ENCODE measurements at places on chromosomes 4 and X.

GRCh38 chr4:1371176-1372165 lies 24.5 kb downstream of the UVSSA start:
- no peak for DNase-seq

GRCh38 chr4:70110917-70111316 lies 43.1 kb upstream of the PRR27 start:
- no peak for DNase-seq

- no peak for DNase-seq
Observed at GRCh38 chr4:94307231-94307871, 35.3 kb downstream of the HPGDS start.

DNA sequence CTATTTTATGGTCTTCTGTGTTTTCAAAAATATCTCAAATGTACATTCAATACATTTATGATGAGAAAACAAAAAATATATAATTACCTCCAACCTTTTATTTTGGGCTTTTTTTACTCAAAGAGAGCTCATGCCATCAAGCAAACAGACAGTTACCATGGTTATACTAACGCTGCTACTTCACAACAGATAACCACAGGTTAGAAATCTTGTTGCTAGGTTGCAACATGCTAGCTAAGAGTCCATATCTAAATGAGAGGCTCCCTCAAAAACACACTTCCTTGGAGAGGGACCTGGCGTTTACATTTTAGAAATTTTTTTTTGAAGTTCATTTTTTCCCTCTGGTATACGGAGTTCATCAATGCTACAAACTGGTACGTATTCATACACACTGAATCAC lies 44.3 kb downstream of the TBC1D9 start:
- no peak for DNase-seq

DNA sequence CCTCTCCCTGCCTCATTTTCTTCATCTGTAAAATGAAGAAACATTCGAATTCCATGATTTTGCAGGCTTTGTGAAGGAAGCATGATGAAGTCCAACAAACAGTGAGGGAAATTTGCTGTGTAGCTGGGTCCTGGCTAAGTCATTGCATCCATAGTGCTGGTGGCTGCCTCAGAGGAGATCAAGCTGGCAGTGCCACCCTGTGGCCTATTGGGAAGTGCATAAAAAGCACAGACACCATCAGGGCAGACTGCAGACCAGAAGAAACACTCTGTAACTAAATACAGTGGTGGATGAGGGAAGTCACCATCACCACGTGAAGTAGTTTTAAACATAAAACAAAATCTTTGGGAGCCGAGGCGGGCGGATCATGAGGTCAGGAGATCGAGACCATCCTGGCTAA lies 40.7 kb upstream of the DDX3X start:
- no peak for DNase-seq

DNA sequence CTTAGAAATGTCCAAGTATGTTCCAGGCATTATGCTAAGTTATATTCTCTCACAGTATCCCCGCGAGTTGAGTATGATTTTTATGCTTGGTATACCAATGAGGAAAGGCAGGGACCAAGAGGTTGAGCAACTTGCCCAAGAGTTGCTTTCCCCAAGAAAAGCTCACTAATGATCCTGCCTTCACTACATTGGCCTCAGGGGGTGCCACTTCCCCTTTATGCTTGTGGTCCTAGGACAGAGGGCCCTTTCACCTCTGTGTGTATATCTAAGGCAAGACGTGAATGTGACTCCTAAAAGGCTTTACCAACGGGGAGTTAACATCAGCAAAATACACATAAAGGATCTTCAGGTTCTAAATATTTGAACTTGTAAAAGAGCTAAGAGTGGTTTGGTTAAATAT lies 164.4 kb upstream of the CPEB2 start:
- DNase-seq: no peak

GRCh38 chrX:10482708-10483107 lies 137.7 kb downstream of the MID1 start:
- DNase-seq: no peak

DNA sequence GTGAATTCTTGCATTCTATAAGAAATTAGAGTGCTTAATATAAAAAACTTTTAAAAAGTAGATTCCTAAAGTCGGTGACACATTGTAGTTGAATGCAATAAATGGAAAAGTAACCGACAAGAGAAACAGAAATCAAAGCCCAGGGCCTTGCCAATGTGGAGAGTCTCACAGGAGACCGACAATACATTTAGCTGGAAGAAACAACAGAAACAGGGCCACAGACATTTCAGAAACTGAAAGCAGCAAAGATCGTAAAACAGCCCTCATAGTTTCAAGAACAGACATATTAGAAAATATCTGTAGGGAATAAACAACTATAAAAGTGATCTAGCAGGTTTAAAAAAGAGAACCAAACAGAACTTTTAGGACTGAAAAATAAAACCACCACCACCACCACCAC lies 49.5 kb downstream of the STAP1 start:
- DNase-seq: no peak

- no peak for DNase-seq
Observed at GRCh38 chr4:27000820-27001219, 140.2 kb downstream of the STIM2 start.

GRCh38 chr4:118557298-118557851 lies 127.8 kb upstream of the METTL14 start:
- no peak for DNase-seq

GRCh38 chr4:73952352-73952751 lies 29.5 kb downstream of the PF4 start:
- no peak for DNase-seq

DNA sequence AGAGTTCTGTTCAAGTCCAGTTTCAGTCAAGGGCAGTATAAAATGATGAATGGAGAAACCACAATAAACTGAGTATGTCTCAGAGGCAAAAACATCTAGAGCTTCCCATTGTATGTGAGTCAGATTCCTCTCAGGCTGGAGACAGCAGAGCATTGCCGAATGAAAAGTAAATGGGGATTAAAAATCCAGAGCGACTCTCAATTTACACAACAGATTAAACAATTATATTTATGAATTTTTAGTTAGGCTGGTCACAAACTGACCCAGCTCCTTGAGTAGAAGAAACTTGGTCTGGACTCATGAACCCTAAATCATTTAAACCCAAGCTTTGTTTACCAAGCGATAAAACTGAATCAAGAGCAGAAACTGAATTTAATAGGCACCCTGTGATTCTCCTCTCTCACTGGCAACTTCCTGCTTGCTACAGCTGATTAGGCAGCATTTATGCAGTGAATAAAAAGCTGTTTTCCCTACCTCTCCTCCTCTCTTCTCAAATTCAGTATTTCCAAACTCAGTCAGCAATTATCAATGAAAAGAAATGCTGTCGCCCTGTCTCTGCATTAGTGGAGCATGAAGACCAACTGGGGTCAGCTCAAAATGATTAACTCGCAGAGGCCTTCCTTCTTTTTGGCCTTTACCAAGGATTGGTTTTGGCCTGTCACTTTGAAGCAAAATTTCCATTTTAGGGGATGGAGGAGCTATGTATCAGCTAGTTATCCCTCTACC lies 568.0 kb downstream of the PDHA2 start:
- no peak for DNase-seq

GRCh38 chr4:125187226-125188176 lies 127.3 kb upstream of the FAT4 start:
- DNase-seq: no peak

- DNase-seq: no peak
Observed at GRCh38 chr4:92307866-92308265, 4.1 kb downstream of the GRID2 start.

- DNase-seq: no peak
Observed at GRCh38 chrX:110032534-110033147, 29.7 kb downstream of the TMEM164 start.

- no peak for DNase-seq
Observed at GRCh38 chrX:21870494-21870893, 14.7 kb downstream of the YY2 start.

DNA sequence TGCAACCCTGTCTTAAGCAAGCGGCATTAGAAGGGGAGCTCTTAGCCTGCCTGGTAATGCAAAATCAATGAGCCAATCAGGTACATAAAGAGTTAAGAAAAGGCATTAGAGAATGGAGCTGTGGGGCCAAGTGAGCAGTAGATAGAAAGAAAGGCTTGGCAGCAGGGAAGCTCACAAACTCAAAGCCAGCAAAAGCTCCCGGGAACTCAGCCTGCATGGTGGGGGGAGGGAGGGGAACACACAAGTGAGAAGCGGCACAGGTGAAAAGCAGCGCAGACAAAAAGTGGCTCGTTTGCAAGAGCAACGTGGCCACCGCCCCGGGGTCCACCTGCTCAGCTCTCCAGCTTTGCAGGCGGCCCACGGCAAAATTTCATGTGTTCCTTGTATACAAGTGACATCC lies 818.5 kb downstream of the FAM133A start:
- no peak for DNase-seq

- DNase-seq: no peak
Observed at GRCh38 chr4:128600996-128601871, 208.3 kb upstream of the JADE1 start.

DNA sequence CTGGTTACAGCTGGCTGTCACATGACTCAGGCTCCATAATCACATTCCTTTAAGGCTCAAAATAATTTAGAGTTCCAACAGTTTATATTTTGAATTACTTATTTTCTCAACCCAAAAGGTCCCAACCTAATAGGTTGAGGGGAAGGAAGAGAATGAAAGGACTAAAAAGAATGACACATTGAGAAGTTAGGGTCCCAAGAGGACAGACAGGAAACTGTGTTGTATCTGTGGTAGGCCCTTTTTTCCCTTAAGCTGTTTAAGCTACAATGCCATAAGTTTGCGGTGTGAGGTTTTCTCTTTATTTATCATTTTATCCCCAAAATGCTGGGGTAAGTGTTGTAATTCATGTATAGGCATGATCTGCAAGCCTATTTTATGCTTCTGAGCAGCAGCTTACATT lies 290.2 kb downstream of the ZNF674 start:
- no peak for DNase-seq

- no peak for DNase-seq
Observed at GRCh38 chr4:140533951-140534480, 10.0 kb downstream of the ELMOD2 start.

GRCh38 chrX:71637848-71638247 lies 19.5 kb upstream of the CXCR3 start:
- DNase-seq: no peak
